GM10248 (cell line): ENCODE measurements at places on chromosomes 7 and 10.

- no peak for DNase-seq
Observed at GRCh38 chr10:74335501-74335900, 184.5 kb downstream of the ADK start.

GRCh38 chr7:151792086-151792485 lies 84.8 kb downstream of the PRKAG2 start:
- no peak for DNase-seq

DNA sequence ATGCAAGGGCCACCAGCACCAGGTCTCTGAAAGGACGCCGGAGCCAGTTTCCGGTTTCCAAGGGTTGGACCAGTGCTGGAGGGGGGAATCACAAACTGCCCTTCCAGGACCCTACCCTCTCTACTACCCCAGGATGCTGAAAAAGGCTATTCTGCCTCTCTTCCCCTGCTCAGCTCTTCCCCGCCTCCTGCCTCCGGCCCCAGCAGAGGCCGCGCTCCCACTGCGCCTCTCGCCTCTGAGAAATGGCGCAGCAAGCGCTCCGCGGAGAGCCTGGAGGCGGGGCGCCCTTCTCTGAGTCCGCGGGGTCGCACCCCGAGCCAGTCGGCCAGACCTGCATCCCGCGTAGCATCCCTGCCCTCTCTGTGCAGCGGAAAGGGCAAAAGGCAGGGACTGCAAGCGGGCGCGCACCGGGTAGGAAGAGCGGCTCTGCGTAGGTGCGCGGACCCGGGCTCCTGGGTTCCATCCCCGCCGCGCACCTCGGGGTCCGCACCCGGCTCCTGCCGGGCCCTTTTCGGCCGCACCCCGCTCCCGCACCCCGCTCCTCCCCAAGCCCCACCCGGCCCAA lies 476 bp upstream of the RET start:
- DNase-seq: no peak

GRCh38 chr7:18974803-18975202 lies 142.6 kb downstream of the TWIST1 start:
- no peak for DNase-seq

DNA sequence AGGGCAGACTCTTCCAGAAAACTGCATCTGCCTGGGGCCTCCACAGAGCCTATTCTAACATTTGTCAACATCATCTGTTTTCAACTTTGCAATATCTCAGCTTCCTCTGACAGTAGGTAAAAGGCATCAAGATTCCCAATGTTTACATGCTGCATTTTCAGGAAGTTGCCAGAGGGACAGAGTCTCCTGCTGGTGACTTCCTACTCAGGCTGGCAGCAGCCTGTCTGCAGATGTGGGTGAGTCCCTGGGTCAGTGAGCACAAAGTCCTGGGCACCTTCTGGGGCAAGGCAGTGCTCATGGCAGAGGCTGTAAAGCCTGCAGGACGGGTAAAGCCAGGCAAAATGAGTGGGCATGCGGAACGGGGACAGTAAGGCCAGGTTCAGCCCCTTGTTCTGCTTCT lies 69.4 kb downstream of the EBF3 start:
- DNase-seq: no peak

DNA sequence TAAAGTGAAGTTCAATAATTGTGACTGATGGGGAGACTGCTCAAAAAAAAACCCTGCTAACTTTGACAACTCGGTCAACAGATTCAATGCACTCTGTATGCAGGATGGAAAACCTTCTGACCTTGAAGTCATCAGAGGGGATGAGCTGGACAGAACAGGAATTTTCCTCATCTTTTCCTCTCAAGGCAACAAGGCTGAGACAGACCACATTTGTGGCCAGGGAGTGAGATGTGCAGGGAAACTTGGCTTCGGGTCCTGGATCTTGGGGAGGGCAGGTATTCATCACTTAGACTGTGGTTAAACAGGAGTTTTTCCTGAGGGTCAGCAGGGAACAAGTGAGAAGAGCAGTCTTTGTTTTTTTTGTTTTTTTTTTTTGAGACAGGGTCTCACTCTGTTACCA lies 100.6 kb downstream of the BAMBI start:
- DNase-seq: no peak
